ENCODE measurements at places on chromosomes 3 and 15. TPM values are rescaled to one million over a fixed set of nuclear protein-coding genes. Genes with fewer than 3 reads are reported as not detected.
A peak's percentile ranks its signal among the peaks of the same experiment; 100 is the strongest.

- no peak for DNase-seq
These were observed 56.4 kb upstream of the CHRNB4 start for GRCh38 chr15:78697449-78697848.

GRCh38 chr3:157807280-157807679 lies 298.9 kb downstream of the SHOX2 start:
- no peak for DNase-seq

GRCh38 chr3:153209596-153209995 lies 47.6 kb downstream of the RAP2B start:
- no peak for DNase-seq

DNA sequence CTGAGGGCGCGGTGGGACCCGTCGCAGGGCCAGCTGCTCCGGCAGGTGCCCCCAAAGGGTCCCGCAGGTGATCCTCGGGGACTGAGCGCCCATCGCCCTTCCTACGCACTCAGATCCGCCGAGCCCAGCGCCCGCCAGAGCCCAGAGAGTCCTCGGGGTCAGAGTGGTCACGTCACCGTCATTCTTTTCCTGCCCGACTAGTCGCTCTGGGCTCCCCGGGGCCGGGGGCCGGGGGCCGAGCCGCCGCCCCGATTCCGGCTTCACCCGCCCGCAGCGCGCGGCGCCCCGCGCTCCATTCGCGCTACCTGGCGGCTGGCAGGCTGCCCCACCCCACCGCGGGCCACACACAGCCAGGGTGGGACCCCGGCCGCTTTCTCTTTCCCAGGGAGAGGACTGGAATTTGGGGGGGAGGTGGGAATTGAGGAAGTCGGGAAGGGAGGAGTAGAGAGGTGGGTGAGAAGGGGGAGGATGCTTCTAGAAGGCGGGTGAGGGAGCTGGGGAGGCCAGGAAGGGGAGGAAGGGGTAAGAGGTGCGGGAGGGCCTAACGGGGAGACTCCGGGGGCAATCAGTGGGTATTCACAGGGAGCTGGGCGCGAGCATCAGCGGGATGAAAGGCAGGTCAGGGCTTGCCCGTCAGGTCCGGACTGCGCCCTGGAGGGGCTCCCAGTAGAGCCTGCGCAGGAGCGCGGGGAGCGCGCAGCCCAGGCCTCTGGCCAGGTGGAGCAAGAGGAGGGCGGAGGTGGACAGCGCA lies 36.1 kb upstream of the EPHB3 start:
- peak; percentile 10 for DNase-seq

DNA sequence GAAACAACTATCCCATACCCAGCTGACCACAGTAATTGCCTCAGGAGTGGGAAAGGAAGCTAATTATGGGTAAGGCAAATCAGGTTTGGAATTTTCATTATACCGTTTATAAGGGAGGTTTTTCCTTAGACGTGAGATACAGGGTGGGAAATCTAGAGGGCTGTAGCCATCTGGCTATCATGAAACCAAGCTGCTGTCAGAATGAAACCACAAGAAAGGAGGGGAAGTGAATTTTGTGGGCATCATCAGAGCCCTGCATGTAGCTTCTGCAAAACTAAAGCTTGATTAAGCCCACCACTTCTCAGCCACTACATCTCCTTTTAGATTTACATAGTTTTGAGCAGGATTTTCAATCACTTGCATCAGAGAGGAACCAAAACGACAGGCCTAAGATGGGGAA lies 893.5 kb downstream of the TUSC7 start:
- DNase-seq: no peak

DNA sequence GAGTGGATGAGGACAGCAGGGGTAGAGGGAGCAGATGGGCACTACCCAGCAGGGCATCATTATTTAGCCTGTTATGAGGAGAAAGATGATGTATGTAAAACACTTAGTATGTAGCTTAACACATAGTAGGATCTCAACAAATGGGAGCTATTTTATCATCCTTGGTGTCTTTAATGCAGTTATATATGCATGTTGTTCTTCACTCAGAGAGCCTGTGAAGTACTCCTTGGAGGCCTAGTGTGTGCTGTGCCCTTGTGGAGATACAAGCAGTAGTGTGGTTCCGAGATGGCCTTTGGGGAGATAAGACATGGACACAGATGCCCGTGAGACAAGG lies 124.2 kb downstream of the LIPC start:
- no peak for DNase-seq

- no peak for DNase-seq
These were observed 106.7 kb downstream of the GABRB3 start for GRCh38 chr15:26665957-26666791.

- no peak for DNase-seq
These were observed 18.9 kb upstream of the HCN4 start for GRCh38 chr15:73387507-73388255.

DNA sequence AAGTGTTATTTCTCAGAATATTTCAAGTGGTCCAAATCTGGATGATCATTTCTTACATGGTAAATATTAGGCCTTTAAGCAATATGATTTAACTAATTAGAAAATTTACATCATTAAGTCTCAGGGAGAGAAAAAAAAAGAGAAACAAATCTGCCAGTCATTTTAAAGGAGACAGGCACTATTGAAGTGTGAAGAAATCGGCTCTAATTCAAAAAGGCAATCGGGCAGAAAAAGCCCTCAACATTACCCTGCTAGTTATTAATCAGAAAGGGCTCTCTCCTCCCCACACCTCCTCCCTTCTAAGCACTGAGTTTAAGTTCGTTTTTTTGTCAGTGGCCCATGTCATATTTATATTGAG lies 215.9 kb downstream of the MEIS2 start:
- no peak for DNase-seq

DNA sequence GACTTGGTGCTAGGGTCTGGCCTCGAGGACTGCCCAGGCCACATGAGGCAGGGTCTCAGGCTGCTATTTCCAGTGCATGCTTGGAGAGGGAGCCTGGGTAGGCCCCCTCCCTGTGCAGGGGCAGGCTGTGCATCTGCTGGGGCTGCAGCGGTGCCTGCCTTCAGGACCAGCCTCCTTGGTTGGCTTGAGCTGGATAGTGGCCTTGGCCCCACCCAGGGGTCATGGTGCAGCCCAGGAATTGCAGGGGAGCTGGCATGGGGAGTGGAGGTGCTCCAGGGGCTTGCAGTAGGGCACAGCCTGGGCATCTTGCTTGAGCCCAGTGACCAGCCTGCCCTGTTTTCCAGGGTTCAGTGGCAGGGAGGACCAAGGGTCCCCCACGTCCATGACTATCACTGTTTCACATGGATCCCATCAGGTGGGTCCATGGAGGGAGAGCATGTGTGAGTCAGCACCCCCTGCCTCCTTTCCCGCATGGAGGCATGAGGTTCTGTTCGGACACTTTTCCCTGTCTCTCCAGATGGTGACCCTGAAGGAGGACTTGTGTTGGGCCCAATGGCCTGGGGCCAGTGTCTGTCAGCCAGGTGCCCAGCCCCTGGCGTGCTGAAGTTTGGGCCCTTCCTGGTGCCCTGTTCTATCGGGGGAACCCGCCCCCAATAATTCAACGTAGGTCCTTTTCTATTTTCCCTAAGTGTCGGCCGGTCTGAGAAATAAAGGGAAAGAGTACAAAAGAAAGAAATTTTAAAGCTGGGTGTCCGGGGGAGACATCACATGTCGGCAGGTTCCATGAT lies 218.6 kb downstream of the SNRPN start:
- DNase-seq: no peak

DNA sequence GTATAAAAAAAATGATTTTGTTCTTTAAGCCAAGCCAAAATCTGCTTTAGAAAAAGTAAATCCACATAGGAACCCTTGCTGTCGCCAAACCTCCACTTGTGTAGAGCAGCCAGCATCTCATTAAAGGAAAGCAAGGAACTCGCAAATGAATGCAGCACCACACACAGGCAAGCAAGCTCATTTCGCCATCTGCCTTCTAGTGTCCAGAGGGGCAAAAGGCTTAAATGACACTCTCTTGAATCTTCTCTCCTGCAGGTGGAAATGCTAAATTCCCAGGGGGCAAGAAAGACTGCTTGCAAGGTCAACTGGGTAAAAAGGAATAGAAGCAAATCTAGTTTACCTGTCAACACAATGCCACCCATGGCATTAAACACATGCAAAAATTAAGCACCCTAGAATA lies 2.4 kb downstream of the MB21D2 start:
- no peak for DNase-seq

GRCh38 chr15:65836665-65837064 lies 32.6 kb upstream of the RAB11A start:
- DNase-seq: no peak

GRCh38 chr15:66042624-66043023 lies 173.3 kb downstream of the RAB11A start:
- DNase-seq: no peak

- no peak for DNase-seq
These were observed 272.6 kb downstream of the EPHA3 start for GRCh38 chr3:89380016-89380415.

GRCh38 chr15:37015451-37015850 lies 84.9 kb downstream of the MEIS2 start:
- DNase-seq: no peak

DNA sequence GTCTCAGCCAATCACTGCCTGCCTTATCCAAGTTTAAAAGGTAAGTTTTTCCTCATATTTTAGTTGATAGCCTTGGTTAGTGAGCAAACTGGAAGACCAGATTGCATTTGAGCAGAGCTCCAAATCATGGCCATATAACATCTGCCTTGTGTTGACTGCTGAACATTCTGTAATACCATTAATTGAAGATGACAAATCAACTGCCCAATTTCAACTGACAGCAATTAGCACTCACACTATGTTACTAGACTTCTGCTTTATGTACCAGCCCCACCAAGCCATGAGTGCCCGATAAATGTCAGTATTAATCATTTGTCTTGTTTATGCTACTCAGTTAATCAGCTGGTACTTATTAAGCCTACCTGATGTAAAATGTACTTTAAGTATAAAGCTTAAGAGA lies 83.1 kb downstream of the CGGBP1 start:
- DNase-seq: no peak

GRCh38 chr15:57694279-57694678 lies 12.2 kb upstream of the POLR2M start:
- DNase-seq: no peak

GRCh38 chr3:33076952-33077351 lies 20.0 kb downstream of the GLB1 start:
- DNase-seq: no peak

The CCDC33 gene
- polyA plus RNA-seq: 1.00 TPM

The MEIS2 gene
- polyA plus RNA-seq: 40.1 TPM

The GPR27 gene
- 3.0 TPM for polyA plus RNA-seq

The KNG1 gene
- 0.51 TPM for polyA plus RNA-seq

The CELF6 gene
- 1.8 TPM for polyA plus RNA-seq

The IL17RD gene
- 10.6 TPM for polyA plus RNA-seq

The STOML1 gene
- 13.6 TPM for polyA plus RNA-seq

The TRPM1 gene
- 0.04 TPM for polyA plus RNA-seq

The FOXB1 gene
- not detected for polyA plus RNA-seq

The COL6A5 gene
- polyA plus RNA-seq: 3.1 TPM

The NR1I2 gene
- polyA plus RNA-seq: 0.91 TPM

The SPATA16 gene
- polyA plus RNA-seq: not detected
